ENCODE measurements at places on chromosomes 7 and 10. TPM values are rescaled to one million over a fixed set of nuclear protein-coding genes. Genes with fewer than 3 reads are reported as not detected.

The FAM237B gene
- not detected for total RNA-seq

The ITGB1 gene
- 361 TPM for total RNA-seq

The ZNF853 gene
- 3.9 TPM for total RNA-seq

The STAM gene
- 8.3 TPM for total RNA-seq

The CCDC136 gene
- 19.4 TPM for total RNA-seq

The OAT gene
- total RNA-seq = 89.8 TPM

The PNLIPRP1 gene
- total RNA-seq = not detected

The LEP gene
- total RNA-seq = not detected

The ZNF736 gene
- total RNA-seq = 15.5 TPM

The OR2AE1 gene
- not detected for total RNA-seq

The ARHGAP21 gene
- 33.8 TPM for total RNA-seq

The HOXA2 gene
- total RNA-seq = 1.4 TPM

The LIPJ gene
- total RNA-seq = not detected

The ELFN1 gene
- total RNA-seq = 0.24 TPM

The C10orf143 gene
- total RNA-seq = 1.4 TPM

The INA gene
- not detected for total RNA-seq

The BMPER gene
- 0.37 TPM for total RNA-seq

The EEF1AKMT2 gene
- total RNA-seq = 28.7 TPM

The LRRC18 gene
- not detected for total RNA-seq

The TEX47 gene
- total RNA-seq = not detected

The HOXA11 gene
- total RNA-seq = 1.2 TPM

The DPP6 gene
- total RNA-seq = not detected

The PVRIG gene
- not detected for total RNA-seq

The PIK3AP1 gene
- total RNA-seq = 2.9 TPM

The MMD2 gene
- not detected for total RNA-seq

The NPC1L1 gene
- total RNA-seq = 0.03 TPM

The FGFR2 gene
- 0.53 TPM for total RNA-seq

The SLC13A1 gene
- total RNA-seq = not detected

All from A375 (cell line).